ENCODE measurements at places on chromosomes 16 and 17.
A peak's percentile ranks its signal among the peaks of the same experiment; 100 is the strongest.

GRCh38 chr17:69714669-69715068, 300.2 kb downstream of the MAP2K6 start:
- DNase-seq, result no peak

GRCh38 chr16:49977427-49977826, 47.6 kb upstream of the CNEP1R1 start:
- DNase-seq, result no peak

DNA sequence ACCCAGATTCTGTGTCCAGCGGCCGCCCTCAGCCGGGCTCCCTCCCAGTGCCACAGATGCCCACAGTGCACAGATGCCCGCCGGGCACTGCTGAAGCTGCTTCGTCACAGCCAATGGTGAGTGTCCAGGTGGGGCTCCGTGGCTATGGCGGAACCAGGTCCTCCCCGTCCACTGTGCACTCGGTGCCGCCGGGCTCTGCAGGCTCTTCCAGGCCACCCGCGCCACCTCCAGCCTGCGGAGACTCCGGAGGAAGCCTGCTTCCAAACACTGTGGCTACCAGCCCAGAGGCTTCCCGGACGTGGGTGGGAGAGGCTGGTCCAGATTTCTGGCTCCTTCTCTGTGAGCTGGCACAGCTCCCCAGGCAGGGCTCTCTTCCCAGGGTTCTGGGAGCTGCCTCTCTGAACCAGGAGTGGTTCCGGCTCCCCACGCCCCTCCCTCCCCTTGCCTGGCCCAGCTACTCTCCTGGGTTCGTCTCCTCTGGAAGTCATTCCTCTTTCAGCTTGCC, 2.8 kb upstream of the PYCR1 start:
- no peak for DNase-seq

- DNase-seq, result no peak
Observed at GRCh38 chr17:49524473-49525359, 29.6 kb downstream of the NGFR start.

DNA sequence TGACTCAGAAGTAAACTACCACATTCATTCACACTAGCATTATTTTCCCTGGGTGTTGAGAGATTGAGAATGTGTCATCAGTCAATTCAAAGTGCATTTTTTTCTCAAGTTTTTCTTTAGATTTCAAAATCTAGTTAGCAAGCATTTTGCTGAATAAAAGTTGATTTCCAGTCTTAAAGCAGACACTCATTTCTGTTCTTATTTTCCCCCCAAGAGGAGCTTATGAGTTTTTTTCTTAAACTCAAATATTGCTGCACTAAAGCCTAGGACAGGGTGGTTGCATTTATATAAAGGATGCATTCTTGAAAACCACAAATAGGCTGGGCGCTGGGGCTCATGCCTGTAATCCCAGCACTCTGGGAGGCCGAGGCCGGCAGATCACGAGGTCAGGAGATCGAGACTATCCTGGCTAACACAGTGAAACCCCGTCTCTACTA, 15.3 kb downstream of the CDH3 start:
- no peak for DNase-seq

- no peak for DNase-seq
Observed at GRCh38 chr17:4827399-4827798, 5.7 kb upstream of the MINK1 start.

DNA sequence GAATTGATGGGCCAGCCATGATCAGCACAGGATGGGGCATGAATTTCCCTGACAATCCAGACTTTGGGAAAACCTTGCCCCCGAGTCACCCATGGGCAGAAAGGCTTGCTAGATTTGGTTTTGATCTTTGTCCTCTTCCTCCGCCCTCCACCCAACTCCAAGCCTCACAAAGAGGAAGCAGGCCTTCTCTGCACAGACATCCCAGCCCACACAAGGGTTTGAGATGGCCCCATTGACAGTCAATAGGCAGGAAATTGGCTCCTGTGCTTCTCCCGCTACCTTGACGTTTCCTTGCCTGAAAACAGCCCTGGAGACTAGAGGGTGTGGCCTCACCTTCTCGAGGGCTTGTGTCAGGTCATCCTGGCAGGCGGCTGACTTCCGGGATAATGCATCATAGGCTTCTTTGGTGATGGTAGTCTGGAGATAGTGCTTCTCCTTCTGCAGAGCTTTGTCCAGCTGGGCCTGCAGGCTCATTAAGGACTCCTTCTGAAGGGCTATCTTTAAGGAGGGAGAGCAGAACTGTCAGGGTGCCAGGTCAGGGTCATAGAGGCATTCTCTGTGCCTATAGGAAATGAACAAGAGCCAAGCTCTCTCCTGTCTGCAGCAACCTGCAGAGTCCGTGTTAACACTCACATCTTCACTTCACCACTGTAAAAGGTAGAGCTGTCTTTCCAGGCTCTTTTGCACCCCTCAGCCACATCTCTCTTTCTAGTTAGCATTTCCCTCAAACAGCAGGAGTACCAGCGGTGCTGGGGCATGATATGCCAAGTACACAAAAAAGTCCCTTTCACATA, 32.2 kb downstream of the DHX38 start:
- DNase-seq, result no peak

- DNase-seq, result no peak
Observed at GRCh38 chr17:3526971-3527370, 30.6 kb downstream of the TRPV3 start.

DNA sequence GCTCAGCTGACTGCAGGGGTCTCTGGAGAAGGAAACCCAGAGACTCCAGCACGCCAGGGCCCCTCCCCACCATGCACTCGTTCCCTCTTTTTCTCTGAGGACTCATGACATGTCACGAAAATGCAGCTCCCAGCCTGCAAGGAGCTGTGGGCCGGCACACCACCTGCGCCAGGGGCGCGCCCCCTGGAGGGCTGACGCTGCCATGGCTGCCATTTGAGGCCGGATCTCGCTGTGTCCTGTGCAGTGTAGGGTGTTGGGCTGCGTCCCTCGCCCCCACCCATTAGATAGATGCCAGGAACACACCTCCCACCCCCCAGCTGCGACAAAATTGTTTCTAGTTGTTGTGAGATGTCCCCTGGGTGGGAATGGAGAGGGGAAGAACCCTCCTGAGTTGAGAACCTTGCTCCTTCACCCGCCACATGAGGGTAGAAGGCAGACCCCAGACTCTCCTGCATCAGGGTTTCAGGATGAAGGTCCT, 8.2 kb downstream of the SYNGR2 start:
- DNase-seq, result peak; percentile 66

GRCh38 chr16:18839555-18839954, 38.2 kb upstream of the ARL6IP1 start:
- DNase-seq, result no peak
